Renal cortical epithelial cell (primary cell): ENCODE measurements at places on chromosomes 2 and 18. TPM values are rescaled to one million over a fixed set of nuclear protein-coding genes. Genes with fewer than 3 reads are reported as not detected.
A peak's percentile ranks its signal among the peaks of the same experiment; 100 is the strongest.

- DNase-seq, result peak; percentile 32
Observed at GRCh38 chr2:166375195-166375735, 479 bp downstream of the SCN9A start.

- DNase-seq, result peak; percentile 16
Observed at GRCh38 chr2:46771309-46771708, 144.3 kb downstream of the MCFD2 start.

GRCh38 chr18:68436485-68436884, 278.4 kb downstream of the TMX3 start:
- DNase-seq, result peak; percentile 79

GRCh38 chr2:241638940-241639339, 1.4 kb downstream of the ATG4B start:
- DNase-seq, result no peak

DNA sequence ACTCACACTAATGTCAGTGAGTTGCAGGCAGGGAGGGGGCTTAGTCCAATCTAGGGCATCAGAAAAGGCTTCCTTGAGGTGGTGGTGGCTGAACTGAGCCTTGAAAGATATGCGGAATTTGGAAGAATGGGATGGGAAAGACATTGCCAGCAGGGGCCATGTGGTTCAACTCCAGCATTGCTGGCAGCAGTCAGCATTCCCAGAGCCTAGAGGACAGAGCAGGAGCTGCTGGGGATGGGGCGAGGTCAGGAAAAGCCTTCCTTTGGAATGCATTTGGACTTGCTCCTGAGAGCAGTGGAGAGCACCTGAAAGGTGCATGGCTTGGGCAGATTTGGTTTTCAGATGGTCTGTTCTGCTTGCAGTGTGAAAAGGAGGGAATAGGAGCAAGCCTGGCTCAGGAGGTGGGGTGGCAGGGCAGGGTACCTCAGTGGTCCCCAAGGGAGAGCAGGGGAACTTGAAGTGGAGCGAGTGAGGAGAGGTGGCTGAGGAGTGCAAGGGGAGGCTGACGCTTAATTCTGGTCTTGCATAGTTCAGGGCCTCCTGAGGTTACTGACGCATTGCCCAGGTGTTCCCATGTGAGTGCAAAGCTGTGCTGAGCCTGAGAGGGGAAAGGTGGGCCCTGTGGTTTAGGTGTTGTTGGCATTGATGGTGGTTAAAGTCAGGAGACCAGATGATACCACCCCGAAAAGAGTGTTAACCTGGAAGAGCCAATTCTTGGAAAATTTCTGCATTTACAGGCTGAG, 112.1 kb upstream of the MGAT5 start:
- no peak for DNase-seq

- peak; percentile 53 for DNase-seq
Observed at GRCh38 chr2:208546860-208547650, 140.5 kb downstream of the PTH2R start.

DNA sequence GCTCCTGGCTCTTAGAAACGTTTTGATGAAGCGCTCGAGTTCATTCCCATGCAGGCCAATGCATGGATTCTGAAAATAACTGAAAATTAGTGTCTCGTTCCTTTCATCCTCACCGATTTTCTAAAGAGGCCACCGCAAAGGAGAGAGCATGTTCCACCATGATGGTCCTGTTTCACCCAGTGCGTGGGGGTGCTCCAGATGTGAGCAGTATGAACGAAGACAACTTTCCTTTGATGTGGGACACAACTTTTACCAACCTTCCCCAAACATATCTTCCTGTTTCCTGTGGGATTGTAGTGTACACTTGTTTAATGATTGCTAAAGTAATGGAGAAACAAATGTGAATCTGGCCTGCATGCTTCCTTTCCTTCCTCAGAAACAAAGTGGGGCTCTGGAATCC, 114.5 kb downstream of the PRPF40A start:
- peak; percentile 33 for DNase-seq

DNA sequence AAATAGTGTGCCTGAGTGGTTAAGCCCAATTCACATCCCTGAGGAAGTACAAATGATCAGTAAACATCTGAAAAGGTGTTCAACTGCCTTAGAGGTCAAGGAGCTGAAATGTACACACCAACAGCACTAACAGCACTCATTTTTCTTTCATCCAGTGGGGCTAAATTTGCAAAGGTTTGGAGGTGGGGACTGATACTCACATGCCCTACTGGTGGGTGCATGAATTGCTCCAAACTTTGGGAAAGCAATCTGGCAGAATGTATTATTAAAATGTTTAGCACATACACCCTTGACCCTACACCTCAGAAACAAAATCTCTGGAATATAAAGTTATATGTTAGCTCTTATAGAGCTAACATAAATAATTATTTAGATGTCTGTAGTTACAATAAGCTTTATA, 19.0 kb upstream of the FAM178B start:
- no peak for DNase-seq

SIX2 gene
- 0.05 and 0.35 TPM in 2 replicates for total RNA-seq

ZSCAN30 gene
- 15.6 and 24.0 TPM in 2 replicates for total RNA-seq

FIGN gene
- 3.0 and 9.0 TPM in 2 replicates for total RNA-seq

SLC9A2 gene
- 0.25 and 6.4 TPM in 2 replicates for total RNA-seq
